Smooth muscle cell of the brain vasculature (primary cell): ENCODE measurements at places on chromosomes 5 and 9.

DNA sequence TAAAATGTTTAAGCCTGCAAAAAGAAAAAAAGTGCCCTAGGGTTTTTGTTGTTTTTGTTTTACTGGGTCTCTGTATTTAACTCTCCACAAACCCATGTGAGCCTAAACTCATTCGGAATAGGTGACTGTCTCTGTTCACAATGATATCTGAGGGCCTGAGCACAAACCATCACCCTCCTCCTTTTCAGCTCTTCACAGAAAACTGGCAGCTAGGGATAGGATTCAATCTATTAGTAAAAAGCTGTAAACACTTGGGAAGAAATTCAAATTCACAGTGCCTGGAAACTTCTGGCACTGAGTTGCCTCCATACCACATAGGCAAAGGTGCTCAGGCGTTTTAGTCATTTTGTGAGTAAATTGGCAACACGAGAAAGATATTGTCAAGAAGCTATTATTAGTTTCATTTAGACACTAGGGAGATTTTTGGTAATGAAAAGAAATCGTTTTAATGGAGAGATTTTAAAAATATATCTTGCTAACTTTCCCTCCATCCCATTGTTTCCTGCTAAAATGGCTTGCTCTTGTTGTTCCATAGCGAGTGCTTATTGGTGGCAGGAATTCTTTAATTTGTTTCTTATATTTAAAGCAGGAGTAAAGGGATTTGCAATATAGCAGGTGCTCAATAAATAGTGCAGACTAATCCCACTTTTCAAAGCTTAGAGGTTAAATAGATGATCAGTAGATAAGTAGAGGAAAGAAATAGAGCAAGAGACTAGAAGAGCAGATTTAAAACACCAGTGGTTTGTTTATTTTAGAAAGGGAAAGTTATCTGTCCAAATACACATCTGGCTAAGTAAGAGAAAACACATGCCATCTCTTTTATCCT lies 9.7 kb downstream of the FOXD1 start:
- no peak for DNase-seq

GRCh38 chr9:129620669-129621295 lies at the start of gene C9orf50:
Gene C9orf50 (minus strand): TSS chr9:129621101. CDS start chr9:129620574, 527 bp downstream.
- DNase-seq: no peak

GRCh38 chr9:130461218-130461630 lies 16.5 kb downstream of the ASS1 start:
- no peak for DNase-seq

DNA sequence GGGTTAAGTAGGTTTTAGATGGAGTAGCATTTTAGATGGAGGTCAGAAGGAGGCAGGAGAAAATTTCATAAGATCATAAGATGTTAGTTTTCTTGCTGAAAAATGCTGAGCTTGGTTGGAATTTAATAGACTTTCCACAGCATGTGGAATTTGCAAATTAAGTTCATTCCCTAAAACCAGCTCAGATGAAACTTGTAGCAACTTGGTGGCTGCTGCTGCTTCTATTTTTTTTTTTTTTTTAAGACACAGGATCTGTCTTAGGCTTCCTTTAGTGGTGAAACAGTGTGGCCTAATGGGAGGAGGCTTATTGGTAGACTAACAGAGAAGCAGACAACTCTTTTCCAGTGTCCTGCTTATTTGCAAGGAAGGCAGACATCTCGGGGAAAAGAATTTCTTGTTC lies 154.5 kb downstream of the AOPEP start:
- no peak for DNase-seq

- no peak for DNase-seq
Observed at GRCh38 chr5:141789330-141789729, 88.9 kb downstream of the PCDH1 start.
